H54 (cell line): ENCODE measurements at places on chromosomes 12 and 14.

DNA sequence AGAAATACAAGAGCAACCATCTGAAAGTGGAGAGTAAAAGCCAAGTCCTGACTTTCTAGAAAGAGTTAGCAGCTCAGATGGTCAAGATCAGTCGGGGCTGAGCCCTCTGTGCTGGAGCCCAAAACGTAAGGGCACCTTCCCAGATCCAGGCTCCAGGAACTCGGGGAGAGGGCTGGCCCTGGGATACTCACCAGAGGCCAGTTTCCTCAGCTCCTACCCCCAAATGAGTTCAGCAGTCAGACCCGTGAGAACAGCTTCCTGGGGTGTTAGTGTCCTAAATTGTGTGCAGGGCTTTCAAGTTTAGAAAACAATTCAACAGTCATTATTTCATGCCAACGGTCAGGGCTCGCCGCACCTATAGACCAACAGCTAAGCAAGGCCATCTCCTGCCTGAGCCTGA lies 147.6 kb upstream of the FKBP4 start:
- DNase-seq: no peak

DNA sequence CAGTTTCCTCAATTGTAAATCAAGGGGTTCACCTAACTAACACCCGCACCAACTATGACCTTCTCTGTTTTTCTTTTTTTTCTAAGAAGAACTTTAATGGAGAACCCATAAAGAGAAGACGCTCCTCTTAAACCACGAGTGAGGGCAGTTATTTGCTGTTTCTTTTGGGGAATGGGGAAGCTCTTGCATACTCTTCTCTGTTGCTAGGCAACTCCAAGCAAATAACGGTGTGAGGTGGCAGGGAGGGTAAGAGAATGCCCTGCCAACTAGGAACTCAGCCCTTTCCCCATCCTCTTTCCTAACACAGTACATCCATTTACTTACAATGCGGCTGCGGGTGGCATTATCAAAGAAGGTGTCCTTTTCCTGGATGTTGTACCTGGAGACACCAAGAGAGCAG lies 114.9 kb downstream of the ANO2 start:
- DNase-seq: no peak

- no peak for DNase-seq
These were observed 17.7 kb upstream of the TDG start for GRCh38 chr12:103947871-103948555.

DNA sequence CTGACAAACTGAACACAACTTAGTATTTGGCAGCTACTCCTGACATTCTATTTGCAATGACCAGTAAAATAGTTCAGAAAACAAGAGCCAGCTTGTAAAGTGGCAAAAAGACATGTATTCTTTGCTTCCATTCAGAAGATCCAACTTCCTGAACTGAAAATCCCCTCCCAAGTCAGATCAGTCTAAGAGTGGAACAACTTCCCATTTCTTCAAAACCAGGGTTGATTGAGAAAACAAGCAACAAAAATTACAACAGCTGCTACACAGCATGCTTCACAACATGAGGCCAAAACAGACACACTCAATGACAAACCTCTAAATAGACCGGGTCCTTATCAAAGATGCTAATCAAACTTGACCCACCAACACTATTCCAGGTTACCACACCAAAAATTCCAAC lies 40.3 kb downstream of the CIT start:
- no peak for DNase-seq

DNA sequence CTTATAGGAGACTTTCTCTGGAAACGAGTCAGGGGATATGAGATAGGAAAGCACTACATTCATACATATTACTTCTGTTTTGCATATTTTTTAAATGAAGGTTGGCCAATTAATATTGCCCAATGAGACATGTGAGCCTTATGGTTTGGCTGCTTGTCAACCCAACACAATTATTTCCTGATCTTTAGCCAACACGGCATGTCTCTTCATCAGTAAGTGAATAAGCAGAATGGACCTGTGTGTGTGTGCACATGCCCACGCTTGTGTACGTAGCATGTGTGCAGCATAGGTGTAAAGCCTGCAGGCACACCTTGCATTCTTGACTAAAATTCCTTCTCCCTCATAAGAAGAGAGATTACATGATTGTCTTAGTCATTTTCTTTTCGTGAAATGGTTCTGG lies 88.3 kb downstream of the STON2 start:
- DNase-seq: no peak

DNA sequence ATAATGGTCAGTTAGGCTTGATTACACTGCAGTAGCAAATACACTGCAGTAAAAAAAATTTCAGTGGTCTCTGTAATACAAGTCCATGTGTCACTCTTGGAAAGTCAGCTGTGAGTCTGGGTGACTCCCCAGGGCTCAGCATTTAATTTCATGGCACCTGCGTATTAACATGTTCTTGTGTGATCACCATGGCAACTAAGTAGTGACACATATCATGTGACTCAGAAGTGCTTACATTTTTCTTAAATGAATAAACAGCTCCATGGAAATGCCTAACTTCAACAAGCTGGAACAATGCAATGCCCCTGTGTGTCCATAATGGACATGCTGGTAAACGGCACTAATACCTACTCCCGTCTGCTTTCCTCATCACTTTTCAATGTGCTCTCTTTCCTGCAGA lies 88.5 kb upstream of the ANO4 start:
- no peak for DNase-seq

DNA sequence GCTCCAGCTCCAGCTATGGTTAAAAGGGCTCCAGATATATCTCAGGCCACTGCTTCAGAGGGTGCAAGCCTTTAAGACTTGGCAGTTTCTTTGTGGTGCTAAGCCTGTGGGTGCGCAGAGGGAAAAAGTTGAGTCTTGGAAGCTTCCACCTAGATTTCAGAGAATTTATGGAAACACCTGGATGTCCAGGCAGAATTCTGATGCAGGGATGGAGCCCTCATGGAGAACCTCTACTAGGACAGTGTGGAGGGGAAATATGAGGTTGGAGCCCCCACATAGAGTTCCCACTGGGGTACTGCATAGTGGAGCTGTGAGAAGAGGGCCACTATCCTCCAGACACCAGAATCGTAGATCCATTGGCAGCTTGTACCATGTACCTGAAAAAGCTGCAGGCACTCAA lies 69.9 kb downstream of the SDR9C7 start:
- no peak for DNase-seq

DNA sequence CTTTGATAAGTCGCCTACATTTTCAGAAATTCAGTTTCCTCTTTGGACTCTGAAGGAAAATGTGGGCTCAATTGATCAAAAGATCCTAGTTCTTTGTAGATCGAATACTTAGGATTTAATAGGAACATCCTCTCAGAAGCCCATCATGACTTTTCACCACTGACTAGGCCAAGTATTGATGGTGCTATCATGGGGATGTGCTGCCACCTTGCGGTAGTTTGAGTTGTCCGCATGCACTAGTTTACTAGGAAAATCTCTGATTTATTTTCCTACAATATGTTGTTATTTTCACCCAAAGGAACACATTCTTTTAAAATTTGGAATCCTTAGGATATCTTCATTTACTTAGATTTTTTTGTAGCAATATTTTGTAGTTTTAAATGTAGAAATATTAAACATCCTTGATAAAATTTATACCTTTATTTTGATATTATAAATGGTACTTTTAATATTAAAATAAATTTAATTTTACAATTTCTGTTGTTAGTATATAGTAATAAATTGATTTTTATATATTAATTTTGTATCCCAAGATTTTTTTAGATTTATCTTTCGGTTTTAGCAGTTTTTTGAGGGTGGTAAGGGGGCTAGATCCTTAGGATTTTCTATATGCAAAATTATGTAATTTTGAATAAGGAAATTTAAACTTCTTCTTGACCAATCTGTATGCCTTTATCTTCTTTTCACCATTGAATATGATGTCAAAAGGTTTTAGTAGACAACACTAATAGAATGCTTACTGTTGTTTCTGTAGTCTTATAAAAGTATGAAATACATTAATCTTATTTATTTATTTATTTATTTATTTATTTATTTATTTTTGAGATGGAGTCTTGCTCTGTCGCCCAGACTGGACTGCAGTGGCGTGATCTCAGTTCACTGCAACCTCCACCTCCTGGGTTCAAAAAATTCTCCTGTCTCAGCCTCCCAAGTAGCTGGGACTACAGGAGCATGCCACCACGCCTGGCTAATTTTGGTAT lies 52.9 kb upstream of the OR9K2 start:
- peak; percentile 33 for DNase-seq

- no peak for DNase-seq
These were observed 1553.8 kb upstream of the FLRT2 start for GRCh38 chr14:83975841-83976770.

GRCh38 chr12:400828-401227 lies 616 bp upstream of the CCDC77 start:
- no peak for DNase-seq

- DNase-seq: no peak
These were observed 465.8 kb upstream of the SYT1 start for GRCh38 chr12:78398750-78399149.

DNA sequence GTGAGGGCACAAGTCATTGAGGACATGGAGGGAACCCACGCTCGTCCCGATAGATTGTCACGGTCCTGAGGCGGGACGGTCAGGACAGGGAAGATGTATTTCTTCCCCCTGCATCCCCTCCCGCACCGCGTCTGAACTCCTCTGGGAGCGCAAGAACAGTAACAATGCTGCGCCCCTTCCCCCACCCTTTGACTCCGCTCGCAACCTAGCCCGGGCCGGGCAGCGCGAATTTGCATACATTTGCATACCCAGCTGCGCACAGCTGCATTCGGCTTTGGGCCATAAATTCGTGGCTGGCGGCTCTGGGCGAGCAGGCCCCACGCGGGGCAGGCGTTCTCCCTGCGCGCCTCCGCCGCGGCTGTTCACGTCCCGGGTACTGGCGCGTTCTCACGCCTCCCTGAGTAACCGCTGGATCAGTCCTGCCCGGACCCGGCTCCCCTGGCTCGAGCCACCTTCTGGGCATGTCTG lies 29.0 kb upstream of the SMUG1 start:
- no peak for DNase-seq

- no peak for DNase-seq
These were observed 71.5 kb downstream of the BRMS1L start for GRCh38 chr14:35897616-35898111.

DNA sequence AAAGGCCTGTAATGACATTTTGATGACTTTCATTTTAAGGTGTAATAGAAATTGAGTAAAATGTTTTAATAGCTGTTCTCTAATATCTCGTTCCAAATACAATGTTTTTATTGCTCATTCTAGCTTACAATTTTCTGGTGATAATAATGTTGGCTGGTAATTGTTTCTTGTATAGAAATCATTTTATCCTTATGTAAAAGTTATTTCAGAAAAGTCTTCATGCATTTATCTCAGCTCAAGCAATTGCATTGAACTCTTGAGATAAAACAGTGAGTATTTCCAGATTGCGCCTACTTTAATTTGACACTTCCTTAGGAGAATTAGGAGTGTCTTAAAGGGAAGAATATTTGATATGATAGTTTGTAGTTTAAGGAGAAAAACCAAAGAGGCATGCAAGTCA lies 4.0 kb downstream of the RMST start:
- no peak for DNase-seq

GRCh38 chr14:100783630-100784370 lies 42.1 kb upstream of the MEG3 start:
- no peak for DNase-seq

- DNase-seq: peak; percentile 64
These were observed 845 bp upstream of the RARG start for GRCh38 chr12:53232646-53233461.

GRCh38 chr12:91103624-91104023 lies 7.7 kb downstream of the LUM start:
- DNase-seq: no peak

GRCh38 chr14:104316121-104316722 lies 177.8 kb downstream of the KIF26A start:
- no peak for DNase-seq

GRCh38 chr12:58657190-58657589 lies 263.1 kb downstream of the LRIG3 start:
- DNase-seq: no peak

GRCh38 chr12:56188131-56188777 lies 1.0 kb downstream of the SMARCC2 start:
- DNase-seq: no peak

- no peak for DNase-seq
These were observed 74.0 kb downstream of the FERMT2 start for GRCh38 chr14:52876806-52877205.

GRCh38 chr12:12538535-12538934 lies 24.1 kb downstream of the DUSP16 start:
- no peak for DNase-seq

DNA sequence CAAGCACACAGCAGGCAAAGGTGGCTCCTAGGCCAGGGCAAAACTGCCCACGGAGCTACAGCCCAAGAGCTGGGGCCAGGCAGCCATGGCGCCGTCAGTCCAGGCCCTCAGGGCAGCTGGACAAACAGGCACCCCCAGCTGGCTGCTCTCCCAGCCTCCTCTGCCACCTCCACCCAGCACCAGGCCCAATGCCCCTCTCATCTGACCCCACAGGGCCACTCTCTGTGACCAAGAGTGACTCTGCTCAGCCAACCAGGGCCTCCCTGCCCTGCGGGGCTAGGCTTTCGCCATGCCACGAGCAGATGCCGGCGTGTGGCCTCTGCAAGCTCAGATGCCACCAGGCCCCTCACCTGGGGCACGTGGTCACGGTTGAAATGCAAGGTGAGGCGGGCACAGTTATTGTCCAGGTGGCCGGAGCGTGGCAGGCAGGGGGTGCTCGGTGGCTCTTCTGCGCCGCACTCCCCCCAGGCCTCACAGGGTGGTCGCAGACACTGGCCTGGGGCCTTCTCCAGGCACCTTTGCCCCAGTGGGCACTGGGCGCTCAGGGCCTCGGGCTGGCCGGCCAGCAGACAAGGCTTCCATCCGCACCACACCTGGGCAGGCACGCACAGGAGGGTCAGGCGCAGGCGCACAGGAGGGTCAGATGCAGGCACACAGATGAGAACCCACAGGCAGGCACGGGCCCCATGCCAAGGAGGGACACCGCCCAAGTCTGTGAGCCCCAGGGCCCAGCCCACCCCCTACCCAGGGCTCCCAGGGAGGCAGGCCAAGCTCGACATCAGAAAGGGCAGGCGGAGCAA lies 23.0 kb downstream of the JAG2 start:
- no peak for DNase-seq

- DNase-seq: no peak
These were observed 602.7 kb upstream of the FOXG1 start for GRCh38 chr14:28163897-28164296.

- peak; percentile 35 for DNase-seq
These were observed 41.8 kb downstream of the EFCAB11 start for GRCh38 chr14:89912667-89913211.

- peak; percentile 13 for DNase-seq
These were observed 63.8 kb downstream of the FBXO33 start for GRCh38 chr14:39368261-39368959.

DNA sequence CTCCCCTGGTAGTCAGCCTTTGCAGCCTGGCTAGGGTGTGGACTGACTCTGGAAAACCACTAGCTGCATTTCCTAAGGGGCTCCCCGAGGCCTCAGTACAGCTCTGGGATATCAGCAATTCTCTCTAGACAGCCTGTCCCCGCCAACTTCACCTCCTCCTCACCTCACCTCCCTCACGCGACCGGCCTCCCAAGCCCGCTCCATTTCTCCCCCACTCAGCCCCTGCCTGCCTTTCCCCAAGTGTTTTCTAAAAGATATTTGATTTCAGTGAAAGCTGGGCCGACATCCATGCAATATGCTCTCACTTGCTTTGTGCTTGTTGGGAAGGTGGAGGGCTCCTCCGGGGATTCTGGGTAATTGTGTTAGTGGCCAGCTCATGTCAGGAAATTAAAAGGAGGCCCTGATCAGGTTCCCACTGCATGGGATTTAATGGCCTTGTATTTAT lies 91.8 kb downstream of the ESRRB start:
- DNase-seq: no peak
